Naive thymus-derived CD4-positive, alpha-beta T cell (primary cell): ENCODE measurements at places on chromosomes 12 and 14.

- no peaks in the 10 kb centered on the region for H3K4me1 ChIP-seq
- no peaks in the 10 kb centered on the region for H3K27me3 ChIP-seq
- DNase-seq = no peak
- no peak overlapping the region for H3K4me3 ChIP-seq
Measured at GRCh38 chr12:98417266-98417665, 98.1 kb upstream of the TMPO start.

- no peaks in the 10 kb centered on the region for H3K36me3 ChIP-seq
- DNase-seq = no peak
- H3K27ac ChIP-seq = no peak overlapping the region
- peaks cover 10% of the 10 kb centered on the region for H3K27me3 ChIP-seq
- no peaks in the 10 kb centered on the region for H3K4me1 ChIP-seq
- no peak overlapping the region for H3K4me3 ChIP-seq
Measured at GRCh38 chr14:51630987-51631386, 20.7 kb upstream of the FRMD6 start.

DNA sequence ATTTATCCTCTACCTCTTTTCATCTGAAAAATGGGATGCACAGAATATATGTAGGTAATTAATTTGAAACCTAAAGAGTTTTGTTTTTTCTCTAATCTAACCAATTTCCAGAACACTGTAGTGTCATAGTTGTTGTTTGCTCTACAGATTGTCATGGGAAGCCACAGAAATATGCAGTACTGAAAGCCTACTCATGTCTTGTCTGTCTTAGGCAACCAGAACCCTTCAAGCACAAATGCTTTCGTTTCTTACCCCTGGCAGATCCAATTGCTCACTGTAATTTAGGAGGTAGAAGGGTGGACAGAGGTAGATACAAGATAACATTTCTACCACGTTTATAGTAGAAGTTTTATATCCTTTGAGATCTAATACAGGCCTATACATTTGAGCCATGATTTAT lies 330.2 kb upstream of the NOVA1 start:
- no peak overlapping the region for H3K27ac ChIP-seq
- no peaks in the 10 kb centered on the region for H3K36me3 ChIP-seq
- H3K4me3 ChIP-seq = no peak overlapping the region
- no peak for DNase-seq

GRCh38 chr14:42057111-42057510 lies 450.4 kb downstream of the LRFN5 start:
- H3K4me1 ChIP-seq = no peaks in the 10 kb centered on the region
- no peak overlapping the region for H3K4me3 ChIP-seq
- H3K36me3 ChIP-seq = no peaks in the 10 kb centered on the region
- no peaks in the 10 kb centered on the region for H3K27me3 ChIP-seq
- no peak overlapping the region for H3K27ac ChIP-seq

DNA sequence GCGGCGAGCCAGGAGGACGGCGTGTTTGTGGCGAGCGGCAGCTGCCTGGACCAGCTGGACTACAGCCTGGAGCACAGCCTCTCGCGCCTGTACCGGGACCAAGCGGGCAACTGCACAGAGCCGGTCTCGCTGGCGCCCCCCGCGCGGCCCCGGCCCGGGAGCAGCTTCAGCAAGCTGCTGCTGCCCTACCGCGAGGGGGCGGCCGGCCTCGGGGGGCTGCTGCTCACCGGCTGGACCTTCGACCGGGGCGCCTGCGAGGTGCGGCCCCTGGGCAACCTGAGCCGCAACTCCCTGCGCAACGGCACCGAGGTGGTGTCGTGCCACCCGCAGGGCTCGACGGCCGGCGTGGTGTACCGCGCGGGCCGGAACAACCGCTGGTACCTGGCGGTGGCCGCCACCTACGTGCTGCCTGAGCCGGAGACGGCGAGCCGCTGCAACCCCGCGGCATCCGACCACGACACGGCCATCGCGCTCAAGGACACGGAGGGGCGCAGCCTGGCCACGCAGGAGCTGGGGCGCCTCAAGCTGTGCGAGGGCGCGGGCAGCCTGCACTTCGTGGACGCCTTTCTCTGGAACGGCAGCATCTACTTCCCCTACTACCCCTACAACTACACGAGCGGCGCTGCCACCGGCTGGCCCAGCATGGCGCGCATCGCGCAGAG lies 873 bp downstream of the PLXNC1 start:
- H3K4me1 ChIP-seq = peaks cover 17% of the 10 kb centered on the region
- H3K27ac ChIP-seq = peak overlapping the region; percentile 17
- no peaks in the 10 kb centered on the region for H3K36me3 ChIP-seq
- H3K27me3 ChIP-seq = no peaks in the 10 kb centered on the region
